Adipocyte (in vitro differentiated cells): ENCODE measurements at places on chromosomes 7 and 10.

- no peak for DNase-seq
Measured at GRCh38 chr7:47145186-47145725, 436.7 kb downstream of the TNS3 start.

DNA sequence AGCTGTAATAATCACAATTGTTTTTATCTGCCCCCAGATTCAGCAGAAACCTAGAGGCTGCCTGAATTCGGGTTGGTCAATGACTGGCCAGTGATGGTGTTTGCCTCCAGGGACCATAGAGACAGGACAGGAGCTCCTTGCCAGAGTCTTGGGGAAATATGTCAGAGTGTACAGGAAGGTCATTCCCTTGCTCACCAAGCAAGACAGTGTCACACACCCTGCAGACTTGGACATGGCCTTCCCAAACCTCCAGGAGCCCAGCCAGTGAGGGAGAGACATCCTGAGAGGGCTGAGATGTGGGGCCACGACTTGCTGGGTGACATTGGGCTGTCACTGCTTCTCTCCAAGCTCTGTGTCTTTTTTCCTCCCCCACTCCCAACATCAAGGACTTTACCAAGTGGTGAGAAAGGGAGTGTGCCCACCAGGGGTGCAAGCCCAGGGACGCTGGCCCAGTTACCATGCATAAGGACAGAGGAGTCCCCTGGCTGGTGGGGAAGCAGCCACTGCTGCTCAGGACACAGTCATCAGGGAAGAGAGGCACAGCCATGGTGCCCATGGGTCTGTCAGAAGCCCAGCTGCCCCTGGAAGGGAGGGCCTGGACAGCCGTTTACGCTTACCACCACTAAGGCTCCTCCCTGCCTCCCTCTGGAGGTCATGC, 25.3 kb upstream of the C10orf53 start:
- no peak for DNase-seq

DNA sequence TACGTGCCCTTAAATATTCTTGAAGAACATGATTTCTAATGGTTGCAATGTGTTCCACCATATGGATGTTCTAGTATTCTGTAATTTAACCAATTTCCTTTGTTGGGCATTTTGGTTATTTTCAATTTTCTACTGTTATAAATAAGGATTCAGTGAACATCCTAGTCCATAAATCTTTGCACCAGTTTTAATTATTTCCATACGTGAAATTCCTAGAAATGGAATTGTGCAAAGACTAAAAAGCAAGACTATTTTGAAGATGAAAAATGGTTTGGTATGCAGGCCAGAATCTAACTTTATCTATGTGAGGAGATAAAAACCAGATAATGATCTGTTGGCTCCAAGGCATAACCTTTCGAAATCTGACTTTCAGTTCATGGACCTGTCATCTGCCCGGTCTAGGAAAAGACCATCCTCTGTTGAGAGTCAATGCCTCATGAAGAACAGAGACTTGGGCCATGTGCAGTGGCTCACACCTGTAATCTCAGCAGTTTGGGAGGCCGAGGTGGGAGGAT, 633.2 kb upstream of the NRP1 start:
- no peak for DNase-seq

- DNase-seq, result no peak
Measured at GRCh38 chr10:46541735-46542566, 14.5 kb downstream of the GPRIN2 start.

DNA sequence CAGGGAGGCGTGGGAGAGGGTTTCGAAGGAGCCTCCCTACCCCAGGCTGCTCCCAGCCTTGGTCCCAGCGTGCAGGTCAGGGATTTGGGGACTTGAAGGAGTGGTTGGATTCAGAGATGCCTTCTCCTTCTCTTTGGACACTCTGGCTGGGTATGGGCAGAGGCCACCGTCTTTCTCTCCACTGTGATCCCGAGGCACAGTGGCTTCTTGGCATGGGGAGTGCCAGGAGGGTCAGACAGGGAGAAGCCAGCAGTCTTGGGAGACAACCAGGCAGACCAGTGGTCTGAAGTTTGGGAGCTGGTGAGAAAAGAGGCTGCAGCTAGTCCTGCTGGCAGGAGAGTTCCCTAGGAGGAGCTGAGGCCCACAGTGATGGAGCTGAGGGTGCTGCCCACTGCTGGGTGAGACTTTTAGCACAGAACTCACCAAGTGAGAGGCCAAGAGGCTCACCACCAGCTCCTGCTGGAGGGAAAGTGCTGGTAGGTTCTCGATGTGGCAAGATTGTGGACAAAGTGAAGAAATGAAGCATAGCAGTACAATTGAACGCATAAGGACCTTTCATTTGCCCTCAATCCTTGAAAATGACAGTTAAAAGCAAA, 35.2 kb upstream of the WDFY4 start:
- no peak for DNase-seq

- peak; percentile 59 for DNase-seq
Measured at GRCh38 chr7:124765401-124766352, at the start of gene GPR37. GPR37 (minus strand) TSS chr7:124765792; CDS start chr7:124764976, 816 bp downstream.

DNA sequence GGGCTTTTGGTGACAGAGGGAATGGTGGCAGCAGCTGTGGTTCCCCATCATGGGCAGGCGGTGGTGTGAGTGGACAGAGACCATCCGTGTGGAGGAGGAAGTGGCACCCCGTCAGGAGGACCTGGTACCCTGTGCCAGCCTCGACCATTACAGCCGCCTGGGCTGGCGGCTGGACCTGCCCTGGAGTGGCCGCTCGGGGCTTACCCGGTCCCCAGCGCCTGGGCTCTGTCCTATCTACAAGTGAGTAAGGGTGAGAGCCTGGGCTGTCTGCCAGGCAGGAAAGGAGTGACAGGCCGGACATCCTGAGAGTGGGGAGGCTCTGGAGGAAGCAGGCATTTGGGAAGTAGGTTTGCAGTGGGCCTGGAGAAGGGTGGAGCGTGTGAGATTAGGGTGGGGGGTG, 2.9 kb upstream of the ZNF467 start:
- no peak for DNase-seq

DNA sequence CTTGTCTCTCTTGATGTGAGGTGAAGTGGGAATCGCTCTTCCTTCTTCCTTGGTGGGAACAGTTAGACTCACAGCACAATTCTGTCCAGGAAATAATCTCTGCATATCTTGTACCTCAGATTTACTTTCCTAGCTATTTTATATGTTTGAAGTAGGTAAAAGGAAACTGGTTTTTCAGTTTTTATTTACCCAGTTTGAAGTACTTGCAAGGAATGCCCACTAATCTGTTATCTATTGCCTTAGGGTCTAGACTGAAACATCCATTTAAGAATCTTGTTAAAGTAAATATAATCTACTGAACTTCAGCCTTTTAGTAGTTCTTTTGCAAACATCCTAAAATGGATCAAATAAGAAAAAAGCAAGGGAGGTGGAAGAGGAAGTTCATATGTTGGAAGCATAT, 229.8 kb downstream of the KCND2 start:
- DNase-seq, result no peak

GRCh38 chr7:31146030-31146429, 93.9 kb downstream of the ADCYAP1R1 start:
- no peak for DNase-seq

- DNase-seq, result no peak
Measured at GRCh38 chr10:110094786-110095185, 87.0 kb downstream of the ADD3 start.

DNA sequence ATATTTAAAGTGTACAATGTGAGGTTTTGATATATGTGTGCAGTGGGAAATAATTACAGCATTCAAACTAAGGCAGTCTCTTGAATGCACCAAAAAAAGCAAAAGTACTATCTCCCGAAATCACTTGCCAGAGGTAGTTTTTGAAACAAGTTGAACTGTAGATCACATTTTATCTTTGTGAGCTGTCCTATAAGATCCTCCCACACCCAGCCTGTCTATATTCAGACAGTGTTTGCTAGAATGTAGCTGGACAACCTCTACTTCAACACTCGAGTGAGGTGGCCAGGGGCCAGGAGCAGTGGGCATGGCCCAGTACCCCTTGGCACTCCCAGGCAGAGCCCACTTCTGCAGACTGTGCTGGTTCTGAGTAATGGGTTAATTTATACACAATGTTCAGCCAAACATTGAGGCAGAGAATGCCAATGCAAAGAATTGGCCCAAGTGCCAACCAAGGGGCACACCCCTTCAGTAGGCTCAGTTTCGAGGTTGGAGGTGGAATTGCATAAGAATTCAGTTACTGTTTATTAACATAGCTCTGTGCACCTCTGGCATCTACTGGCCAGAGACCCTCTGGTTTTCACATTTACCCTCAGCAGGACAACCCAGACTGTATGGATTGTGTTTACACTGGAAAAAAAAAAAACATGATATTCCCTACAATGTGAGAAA, 70.5 kb downstream of the AHR start:
- no peak for DNase-seq

GRCh38 chr7:140475747-140476333, 3.5 kb downstream of the MKRN1 start:
- peak; percentile 77 for DNase-seq

DNA sequence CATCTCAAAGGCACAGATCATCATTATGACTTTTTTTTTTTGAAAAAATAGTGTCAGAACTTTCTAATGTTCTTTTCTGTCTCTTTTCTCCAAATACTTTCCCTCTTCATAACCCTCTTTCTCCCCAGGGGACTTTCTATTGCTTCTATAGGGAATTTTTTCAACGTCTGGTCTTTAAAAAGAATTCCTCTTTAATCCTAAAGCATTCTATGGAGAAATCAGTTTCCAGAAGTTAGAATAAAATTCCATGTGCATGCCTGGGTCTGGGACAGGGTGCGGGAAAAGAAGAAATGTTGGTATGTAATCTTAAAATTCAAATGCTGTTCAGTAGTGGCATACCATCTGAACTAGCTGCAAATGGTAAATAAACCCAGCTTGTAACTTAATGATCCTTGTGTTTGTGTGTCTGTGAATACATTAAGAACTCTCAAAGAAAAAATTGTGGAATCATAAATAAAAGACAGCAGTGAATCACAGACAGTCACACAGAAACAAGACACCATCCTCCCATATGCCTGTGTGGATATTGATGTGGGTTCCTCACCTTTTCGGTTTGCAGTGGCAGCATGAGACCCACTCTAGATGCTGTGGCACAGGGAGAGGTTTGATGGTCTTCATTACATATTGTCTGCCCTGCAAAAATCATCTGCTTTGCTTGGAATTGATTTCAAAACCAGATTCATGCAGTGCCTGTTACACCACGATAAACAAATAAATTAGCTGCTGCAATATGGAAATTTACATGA, 374.7 kb upstream of the NRP1 start:
- peak; percentile 56 for DNase-seq

DNA sequence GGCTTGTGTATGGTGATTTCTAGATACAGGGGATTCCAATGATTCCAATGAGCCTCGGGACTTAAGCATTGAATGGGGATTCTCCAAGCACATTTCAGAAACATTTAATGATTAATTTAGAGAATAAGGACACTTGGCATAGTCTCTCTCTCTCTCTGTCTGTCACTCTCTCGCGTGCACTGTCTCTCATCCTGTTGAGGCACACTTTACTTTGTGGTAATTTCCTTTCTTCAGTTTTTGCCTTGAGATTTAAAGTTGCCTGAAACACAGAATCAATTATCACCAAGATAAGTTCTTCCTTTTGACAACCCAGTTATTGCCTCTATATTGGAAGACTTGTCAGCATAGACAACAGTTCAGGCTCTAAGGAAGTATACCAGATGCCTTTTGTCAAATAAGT, 131.6 kb downstream of the ARID5B start:
- no peak for DNase-seq

DNA sequence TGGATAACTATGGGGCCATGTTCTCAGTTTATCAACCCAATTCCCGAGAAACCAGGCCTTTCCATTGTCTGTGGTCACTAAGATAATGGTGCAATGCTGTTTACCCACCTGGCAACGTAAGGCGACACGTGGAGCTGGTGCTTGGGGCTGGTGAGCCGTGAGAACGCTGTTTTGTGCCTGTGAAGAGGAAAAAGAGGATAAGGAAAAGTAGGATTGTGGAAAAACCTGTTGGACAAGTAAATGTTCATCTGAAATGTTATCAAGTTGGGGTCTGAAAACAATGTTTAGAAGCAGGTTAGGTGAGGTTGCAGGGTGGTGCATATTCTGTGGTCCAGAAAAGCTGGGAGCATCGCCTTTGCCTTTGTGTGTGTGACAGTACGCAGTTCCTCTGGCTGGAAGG, 88.5 kb downstream of the PPP1R17 start:
- DNase-seq, result no peak

DNA sequence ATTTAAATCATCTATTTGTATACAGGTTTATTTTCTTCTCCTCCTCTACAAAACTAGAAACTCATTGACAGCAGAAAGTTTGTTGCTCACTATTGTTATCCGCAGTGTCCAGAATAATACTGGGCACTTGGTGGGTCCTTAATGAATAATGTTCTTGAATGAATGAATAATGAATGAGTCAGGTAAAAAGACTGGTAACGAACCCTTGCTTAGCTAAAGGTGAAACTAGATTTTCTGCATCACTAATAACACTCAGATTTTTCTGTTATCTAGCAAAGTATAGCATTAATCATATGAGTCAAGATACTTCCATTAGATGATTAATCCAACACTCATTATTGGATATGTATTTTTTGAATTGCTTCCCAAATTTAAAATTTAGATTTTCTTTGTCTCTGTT, 953.2 kb downstream of the SORCS3 start:
- no peak for DNase-seq

DNA sequence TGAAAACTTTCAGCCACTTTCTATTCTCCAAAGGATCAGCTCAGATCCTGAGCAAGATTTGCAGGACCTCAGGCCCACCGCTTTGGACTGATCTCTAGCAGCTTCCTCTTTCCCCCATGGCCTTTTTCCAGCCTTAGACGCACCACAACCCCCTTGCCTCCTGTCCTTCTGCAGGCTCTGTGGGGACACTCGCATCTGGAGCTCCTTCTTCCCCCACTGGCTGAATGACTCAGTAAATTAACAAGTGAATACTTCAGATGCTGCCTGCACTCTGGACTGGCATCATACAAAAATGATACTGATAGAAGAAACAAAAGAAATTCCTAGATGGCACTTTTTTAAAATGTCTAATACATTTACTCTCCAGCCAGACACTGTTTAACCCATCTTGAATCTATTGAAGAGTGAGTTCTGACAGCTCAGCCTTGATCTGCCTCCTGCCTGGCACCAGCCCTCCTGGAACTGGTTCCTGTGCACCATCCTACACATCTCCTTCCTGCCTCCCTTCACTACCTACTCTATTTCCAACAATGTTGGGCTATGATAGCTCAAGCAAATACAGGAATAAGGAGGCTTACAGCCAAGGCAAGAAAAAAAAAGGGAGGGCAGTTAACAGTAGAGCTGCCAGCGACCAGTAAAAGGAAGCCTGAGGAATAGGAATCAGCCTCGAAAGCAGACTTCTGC, 3.3 kb downstream of the FRMPD2 start:
- DNase-seq, result no peak

GRCh38 chr10:133143546-133143945, 16.5 kb upstream of the KNDC1 start:
- no peak for DNase-seq

GRCh38 chr10:126226205-126226604, 162.1 kb downstream of the ADAM12 start:
- DNase-seq, result no peak

- DNase-seq, result no peak
Measured at GRCh38 chr10:72263613-72264241, 10.0 kb upstream of the DDIT4 start.

GRCh38 chr10:100014071-100014762, 4.5 kb upstream of the DNMBP start:
- DNase-seq, result no peak
